ENCODE measurements at places on chromosomes 3 and 15.

GRCh38 chr15:78350058-78350457, 9.9 kb downstream of the CRABP1 start:
- DNase-seq, result no peak

DNA sequence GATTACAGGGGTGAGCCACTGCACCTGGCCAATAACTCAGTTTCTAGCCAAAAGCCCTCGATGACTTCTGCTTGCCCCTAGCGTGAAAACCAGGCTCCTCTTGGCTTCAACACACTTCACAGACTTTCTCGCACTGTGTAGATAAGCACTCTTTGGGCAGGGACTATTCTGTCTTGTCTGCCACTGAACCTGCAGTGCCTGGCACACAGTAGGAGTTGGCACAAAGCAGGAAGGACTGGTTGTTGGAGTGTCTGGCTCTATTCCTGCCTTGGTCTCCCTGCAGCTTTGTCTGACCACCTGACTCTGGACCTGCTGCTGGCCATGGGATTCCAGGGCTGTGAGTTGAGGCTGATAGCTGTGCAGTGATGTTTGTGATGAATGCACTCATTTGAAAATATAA, 46.4 kb upstream of the RGMA start:
- DNase-seq, result no peak

DNA sequence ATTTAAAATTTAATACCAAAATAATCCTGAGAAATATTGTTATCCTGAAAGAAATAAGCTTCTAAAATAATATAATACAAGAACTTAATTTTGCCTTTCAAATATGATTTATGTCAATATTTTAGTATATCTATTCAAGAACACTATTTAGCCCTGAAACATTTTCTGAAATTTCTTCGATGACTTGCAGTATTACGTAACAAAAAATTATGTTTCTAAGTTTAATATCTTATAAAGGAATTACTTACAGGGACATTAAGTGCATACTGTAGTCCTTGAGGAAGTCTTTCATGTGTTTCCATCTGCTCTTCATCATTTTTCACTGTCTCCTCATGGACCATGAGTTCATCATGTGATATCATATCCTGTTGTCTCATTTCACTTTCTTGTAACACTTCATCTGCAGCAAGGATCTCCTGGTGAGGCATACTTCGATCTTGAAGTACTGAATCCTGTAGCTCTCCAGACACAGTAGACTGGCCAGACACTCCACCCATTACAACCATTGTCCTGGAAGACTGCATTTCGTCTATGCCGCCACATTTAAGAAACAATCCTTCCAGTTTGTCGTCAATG, 62.0 kb downstream of the ZNF148 start:
- no peak for DNase-seq

DNA sequence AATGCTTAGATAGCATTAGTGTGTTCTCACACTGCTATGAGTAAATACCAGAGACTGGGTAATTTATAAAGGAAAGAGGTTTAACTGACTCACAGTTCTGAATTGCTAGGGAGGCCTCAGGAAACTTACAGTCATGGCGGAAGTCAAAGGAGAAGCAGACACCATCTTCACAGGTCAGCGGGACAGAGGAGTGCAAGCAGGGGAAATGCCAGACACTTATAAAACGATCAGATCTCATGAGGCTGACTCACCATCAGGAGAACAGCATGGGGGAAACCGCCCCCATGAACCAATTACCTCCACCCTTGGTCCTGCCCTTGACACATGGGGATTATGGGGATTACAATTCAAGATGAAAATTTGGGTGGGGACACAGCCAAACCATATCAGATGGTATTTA, 381.5 kb upstream of the DPPA4 start:
- DNase-seq, result no peak

- no peak for DNase-seq
Measured at GRCh38 chr15:85500729-85501128, 120.3 kb downstream of the AKAP13 start.

All from stimulated activated CD8-positive, alpha-beta memory T cell treated with anti-CD3 and anti-CD28 coated beads, Interleukin-4, amount 100 ng/mL, for 1 hour (primary cell).